Right forelimb (tissue), 1 donor: ENCODE measurements at places on chromosomes 1 and 21.

DNA sequence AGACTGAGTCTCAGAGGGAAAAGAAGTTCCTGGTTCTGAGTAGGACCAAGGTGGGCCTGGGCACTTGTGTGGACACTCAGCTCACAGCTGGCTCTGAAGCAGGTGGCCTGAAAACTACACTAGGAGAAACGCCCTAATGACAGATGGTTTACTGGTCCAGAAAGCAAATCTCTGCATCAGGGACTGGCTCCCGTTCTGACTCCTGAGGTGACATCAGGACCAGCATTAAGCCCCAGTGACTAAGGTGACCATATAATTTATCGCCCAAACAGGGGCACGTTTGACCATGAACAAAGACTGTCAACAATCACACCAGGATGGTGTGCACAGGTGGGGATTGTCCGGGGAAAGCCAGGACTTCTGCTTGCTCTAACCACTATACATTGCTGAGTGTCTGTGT, 12.2 kb upstream of the CD34 start:
- DNase-seq, result no peak

- DNase-seq, result no peak
Measured at GRCh38 chr1:27108588-27108987, 46.3 kb downstream of the SLC9A1 start.

DNA sequence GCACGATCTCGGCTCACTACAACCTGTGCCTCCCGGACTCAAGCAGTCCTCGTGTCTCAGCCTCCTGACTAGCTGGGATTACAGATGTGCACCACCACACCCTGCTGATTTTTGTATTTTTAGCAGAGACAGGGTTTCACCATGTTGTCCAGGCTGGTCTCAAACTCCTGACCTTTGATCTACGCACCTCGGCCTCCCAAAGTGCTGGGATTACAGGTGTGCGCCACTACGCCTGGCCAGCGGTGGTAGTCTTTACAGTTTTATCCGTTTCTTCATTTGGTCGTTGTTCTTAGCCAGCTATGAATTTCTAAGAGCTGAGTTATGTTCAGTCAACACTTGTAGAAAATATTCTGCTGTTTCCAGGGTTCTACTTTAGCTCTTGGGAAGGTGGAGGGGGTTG, 53.3 kb downstream of the AKNAD1 start:
- DNase-seq, result no peak

DNA sequence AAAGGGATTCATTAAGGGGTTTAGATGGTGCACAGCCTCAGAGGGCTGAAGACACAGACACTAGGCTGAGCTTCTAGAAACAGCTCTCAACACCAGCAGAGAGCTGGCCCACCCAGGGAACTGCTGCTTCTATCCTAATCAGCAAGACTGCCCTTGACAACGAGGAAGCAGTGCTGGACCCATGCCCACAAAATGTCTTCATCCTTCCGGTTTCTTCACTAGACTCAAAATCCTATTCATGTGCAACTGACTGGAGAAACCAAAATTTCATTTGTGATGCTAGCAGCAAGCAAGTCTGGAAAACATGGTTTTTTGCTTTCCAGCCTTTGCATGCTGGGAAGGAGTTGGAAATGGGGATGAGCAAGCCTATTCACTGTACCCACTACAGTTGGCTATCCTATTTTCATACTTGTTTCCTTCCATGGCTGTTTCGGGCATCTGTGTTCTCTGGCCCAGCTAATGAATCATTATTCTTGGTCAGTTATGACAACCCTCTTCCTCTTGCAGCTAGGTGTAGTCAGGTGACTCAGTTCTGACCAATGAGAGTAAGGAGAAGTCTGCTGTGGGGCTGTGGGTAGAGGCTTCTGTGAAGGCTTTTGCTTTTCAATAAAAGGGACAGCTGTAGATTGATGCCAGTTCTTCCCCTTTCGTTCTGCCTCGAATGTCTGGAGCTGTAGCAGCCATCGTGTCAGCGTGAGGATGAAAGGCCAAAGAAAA, 14.6 kb upstream of the TMEM61 start:
- no peak for DNase-seq

DNA sequence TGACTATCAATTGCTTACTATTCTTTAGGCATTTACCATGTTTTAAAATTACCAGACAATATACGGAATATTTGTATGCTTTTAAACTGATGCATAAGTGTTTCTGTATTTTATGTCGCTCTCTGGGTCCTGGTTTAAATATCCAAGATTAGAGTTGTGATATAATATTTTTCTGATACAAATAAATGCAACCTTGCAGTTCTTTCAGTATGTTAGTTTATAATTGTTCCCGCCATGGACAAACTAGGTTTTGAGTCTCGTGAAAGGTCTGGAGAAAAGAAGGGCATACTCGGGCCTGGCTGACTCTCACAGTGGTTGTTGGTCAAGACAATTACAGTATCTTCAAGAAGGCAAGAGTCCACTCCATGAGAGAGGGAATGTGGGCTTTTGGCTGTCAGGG, 72.6 kb upstream of the AJAP1 start:
- no peak for DNase-seq

DNA sequence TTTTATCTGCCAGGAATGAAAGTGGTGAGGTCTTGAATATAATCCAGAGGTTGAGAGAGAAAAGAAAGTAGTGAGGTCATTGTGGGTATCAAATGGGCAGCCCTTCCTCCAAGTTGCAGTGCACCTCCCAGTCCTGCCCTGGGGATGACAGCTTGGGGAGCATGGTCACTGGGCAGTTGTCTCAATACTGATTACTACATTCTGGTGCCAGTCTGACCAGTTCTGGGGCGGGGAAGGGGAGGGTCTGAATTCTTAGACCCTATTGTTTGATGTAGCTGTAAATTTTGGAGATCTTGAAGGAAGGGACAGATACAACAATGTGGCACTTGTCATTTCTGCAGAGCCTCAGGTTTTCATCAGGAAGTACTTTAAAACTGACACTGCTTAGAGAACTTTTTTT, 11.2 kb downstream of the SLFNL1 start:
- DNase-seq, result no peak

DNA sequence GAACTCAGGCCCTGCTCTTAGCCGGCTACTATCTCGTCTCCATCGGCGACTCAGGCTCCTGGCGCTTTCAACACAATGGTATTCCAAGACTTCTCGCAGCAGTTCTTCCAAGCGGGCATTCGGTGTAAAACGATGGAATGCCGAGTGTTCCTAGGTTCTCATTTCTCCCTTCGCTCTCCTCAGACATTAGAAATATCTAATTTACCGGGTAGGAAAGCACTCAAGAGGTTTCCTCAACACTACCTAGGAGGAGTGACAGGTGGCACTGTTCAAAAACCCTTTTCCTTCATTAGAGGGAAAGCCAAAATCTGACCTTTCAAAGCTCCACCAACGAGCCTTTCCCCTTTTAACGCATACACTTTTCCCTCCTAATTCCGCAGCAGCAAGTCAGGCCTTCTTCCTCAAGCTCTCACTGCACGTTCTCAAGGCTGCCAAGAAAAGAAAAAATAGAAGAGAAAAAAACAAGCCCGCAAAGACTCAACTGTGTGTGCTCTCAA, 601 bp downstream of the UBE2G2 start:
- DNase-seq, result no peak

- DNase-seq, result no peak
Measured at GRCh38 chr1:241332987-241333386, 24.0 kb downstream of the RGS7 start.

GRCh38 chr1:198848206-198848605, 209.4 kb downstream of the PTPRC start:
- no peak for DNase-seq

DNA sequence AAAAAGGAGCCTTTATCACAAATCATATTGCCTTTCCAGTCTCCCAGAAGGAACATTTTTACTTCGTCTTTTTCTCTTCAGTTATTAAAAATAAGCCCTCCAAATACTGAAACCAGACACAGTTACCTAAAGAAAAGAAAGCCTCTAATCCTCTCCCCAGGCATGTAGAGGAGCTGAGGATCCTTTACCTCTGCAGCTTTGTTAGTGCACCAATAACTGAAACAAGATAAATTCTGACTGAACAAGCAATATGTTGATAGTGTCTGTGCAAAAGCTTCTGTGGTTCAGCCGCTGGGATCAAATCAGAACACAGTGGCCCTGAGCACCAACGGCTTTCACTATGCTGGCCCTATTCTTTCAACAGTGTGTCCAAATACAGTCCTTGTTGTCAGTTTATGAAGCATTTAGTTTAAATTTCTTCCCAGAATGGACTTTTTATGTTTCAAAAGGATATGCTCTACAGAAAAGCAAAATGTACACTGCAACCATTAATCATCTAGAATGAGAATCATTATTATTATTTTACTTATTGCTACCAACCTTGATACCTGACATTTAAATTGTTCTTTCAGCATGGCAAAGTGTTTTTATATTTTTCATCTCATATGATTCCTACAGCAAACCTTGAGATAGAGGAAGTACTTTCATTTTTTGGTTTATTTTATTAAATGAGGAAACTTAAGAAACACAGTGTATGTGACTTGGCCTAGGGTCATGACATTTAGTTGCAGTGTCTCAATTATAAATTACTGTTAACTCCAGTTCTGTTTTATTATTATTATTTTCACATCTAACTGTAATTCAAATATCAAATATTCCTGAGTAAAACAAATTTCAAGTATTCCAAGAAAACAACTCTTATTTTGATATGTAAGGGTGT, 217.9 kb downstream of the NEGR1 start:
- DNase-seq, result no peak

GRCh38 chr21:15333951-15334350, 269.2 kb upstream of the NRIP1 start:
- no peak for DNase-seq

DNA sequence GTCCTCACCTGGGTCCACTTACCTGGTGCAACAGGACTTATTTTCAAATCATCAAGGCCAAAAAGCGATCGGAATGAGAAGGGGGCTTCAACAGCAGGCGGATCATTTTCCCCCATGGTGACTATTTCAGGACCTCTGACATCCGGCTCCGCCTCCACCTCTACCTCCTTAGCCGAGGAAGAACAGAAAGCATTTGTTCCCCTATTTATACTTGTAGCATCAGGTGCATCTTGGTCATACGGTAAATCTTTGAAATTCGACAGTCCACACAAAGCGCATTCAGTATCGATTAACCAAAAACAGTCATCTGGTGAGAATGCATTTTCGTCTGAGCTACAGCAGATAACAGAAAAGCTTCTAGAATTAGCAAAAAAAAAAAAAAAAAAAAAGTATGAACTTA, 550 bp downstream of the TMPRSS3 start:
- peak; percentile 19 for DNase-seq

- DNase-seq, result peak; percentile 67
Measured at GRCh38 chr21:45138199-45139002, 64.0 kb downstream of the ADARB1 start.

DNA sequence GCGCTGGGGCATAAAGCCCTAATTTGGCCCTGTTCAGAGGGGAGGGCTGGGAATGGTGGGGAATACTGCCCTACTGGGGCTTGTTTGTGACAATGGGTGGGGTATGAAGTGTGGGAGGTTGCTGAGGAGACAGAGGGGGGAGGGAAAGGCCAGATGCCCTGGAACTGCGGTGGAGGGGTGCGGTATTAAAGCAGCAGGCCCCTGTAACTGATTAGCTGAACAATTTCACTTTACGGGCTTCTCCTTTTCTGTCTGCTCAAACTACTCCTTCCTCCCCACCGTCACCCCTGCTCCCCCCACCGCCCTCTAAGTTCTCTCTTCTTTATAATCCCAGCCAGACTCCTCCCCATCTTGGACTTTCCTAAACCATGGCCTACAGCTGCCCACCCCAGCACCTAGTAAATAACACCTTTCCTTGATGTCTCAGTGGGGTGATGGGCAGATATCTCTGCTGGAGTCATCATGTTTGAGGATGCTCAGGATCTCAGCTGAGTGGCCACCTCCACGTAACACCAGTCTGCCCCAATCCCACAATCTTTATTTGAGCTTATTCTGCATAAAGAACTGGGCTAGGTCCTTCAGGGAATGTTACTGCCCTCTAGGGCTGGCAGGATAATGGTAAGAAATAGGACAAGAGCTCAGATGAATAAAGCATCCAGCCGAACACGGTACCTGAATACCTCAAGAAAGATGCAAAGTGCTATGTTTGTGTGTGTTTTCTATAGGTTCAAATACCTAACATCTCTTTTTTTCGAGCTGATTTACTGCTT, 33.5 kb downstream of the XCL1 start:
- DNase-seq, result no peak
